ENCODE measurements at places on chromosomes 7 and 10.

DNA sequence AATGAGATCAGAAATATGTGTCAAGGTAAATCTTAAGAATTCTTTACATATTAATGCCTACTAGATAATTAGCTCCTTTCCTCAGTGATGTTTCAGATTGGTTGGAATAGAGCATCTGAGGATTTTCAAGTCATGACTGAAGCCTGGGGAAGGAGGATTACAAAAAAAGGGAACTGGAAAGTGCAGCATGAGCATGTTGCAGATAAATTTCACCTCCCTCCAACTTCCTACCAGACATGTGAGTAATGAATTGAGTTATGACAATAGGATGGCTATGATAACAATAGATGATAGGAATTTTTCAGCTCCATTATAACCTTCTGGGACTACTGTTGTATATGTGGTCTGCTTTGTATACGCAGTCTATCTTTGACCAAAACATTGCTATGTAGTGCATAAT is 104.2 kb upstream of the RAB18 start:
- DNase-seq = no peak

- no peak for DNase-seq
These were observed 293.4 kb downstream of the CELF2 start for GRCh38 chr10:11311027-11311426.

DNA sequence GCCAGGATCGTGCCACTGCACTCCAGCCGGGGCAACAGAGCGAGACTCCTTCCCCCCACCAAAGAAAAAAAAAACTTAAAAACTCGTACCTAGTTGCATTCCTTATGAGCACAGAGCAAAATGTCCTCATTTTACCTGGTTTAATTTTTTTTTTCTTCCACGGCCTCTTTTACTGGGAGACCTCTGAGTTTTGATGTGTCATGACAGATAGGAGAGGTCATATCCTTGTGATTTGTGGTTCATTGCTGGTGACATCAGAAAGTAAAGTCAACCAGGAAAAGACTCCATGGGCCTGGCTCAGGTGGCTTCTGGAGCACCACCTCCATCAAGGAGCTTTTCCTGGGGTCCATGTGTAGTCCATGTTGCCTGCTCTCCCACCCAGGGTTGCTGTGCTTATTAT is 26.3 kb downstream of the GTF2I start:
- DNase-seq = no peak

DNA sequence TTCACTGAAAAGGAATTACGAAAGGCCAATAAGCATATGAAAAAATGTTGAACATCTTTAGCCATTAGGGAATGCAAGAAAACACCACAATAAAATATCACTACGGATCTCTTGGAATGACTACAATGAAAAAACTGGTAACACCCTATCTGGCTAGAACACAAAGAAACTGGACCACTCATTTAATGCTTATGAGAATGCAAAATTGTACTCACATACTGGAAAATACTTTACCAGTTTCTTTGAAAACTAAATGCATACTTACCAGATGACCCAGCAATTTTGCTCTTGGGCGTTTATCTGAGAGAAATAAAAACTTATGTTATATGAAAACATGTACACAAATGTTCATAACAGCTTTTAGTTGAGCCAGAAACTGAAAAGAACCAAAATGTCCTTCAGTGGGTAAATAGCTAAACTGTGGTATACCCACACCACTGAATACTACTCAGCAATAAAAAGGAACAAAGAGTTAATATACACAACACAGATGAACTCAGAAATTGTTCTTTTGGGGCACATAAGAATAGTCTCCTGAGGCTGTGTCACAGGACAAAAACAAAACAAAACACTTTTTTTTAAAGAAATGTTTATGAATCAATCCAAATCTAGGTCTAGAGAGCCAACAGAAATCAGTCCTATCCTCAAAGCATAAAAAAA is 23.5 kb downstream of the CNOT4 start:
- no peak for DNase-seq

GRCh38 chr10:47146572-47146971 is 153.4 kb upstream of the GDF10 start:
- DNase-seq = no peak

GRCh38 chr10:130230036-130230435 is 93.8 kb downstream of the GLRX3 start:
- DNase-seq = no peak

GRCh38 chr7:5237286-5237685 is 45.5 kb upstream of the SLC29A4 start:
- DNase-seq = no peak

GRCh38 chr7:157807510-157807909 is 470.7 kb downstream of the DNAJB6 start:
- DNase-seq = no peak
